Naive thymus-derived CD4-positive, alpha-beta T cell (primary cell): ENCODE measurements at places on chromosomes 6 and 20. TPM values are rescaled to one million over a fixed set of nuclear protein-coding genes. Genes with fewer than 3 reads are reported as not detected.

The SLC22A7 gene
- not detected for polyA plus RNA-seq

The USP49 gene
- 0.61 TPM for polyA plus RNA-seq

The ALDH8A1 gene
- polyA plus RNA-seq, result not detected

The GPLD1 gene
- 0.94 TPM for polyA plus RNA-seq

The VGLL2 gene
- polyA plus RNA-seq, result not detected

The ESR1 gene
- polyA plus RNA-seq, result 0.59 TPM

The NTSR1 gene
- not detected for polyA plus RNA-seq

The SMLR1 gene
- not detected for polyA plus RNA-seq

The GMPR gene
- polyA plus RNA-seq, result 0.60 TPM

The WASF1 gene
- polyA plus RNA-seq, result 0.24 TPM

The EIF6 gene
- polyA plus RNA-seq, result 141 TPM
